ENCODE measurements at places on chromosomes 6 and 20.

DNA sequence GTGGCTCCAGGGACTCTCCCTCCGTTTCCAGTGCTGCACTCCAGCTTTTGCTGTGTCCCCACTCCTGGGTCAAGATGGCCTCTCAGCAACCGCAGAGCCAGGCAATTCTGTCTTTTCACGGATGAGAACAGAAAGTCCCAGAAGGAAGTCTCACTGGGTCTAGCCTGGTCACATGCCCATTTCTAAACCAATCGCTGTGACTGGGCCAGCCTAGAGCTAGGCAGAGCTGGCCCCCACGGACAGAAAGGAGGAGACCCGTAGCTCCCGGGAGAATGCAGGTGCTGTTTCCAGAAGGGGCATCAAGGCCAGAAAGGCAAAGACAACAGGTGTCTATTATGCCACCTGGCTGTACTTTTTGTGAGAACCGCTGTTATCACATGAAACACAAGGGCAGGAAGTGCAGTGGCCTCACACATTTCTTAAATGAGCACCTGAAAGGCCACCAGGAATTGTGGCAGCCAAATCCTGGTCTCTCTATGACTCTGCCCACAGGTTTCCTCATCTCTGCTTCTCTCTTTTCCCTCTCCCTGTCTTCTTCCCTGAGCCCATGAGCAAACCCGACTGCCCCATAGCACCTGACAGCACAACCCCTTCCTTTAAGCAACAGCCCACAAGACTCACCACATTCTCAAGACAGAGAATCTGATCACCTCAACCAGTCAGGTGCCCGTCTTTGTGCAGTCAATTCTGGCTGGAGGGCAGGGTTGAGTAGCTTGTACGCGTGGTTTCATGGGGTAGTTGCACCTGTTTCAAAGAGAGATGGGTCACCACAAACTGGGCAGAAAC is 37.1 kb upstream of the B4GALT5 start:
- no peak for DNase-seq

GRCh38 chr6:135002229-135002844 is 52.3 kb downstream of the HBS1L start:
- no peak for DNase-seq

GRCh38 chr20:15862178-15862577 is 711.1 kb downstream of the KIF16B start:
- DNase-seq, result no peak

GRCh38 chr6:89282749-89283148 is 32.4 kb downstream of the GABRR2 start:
- no peak for DNase-seq

DNA sequence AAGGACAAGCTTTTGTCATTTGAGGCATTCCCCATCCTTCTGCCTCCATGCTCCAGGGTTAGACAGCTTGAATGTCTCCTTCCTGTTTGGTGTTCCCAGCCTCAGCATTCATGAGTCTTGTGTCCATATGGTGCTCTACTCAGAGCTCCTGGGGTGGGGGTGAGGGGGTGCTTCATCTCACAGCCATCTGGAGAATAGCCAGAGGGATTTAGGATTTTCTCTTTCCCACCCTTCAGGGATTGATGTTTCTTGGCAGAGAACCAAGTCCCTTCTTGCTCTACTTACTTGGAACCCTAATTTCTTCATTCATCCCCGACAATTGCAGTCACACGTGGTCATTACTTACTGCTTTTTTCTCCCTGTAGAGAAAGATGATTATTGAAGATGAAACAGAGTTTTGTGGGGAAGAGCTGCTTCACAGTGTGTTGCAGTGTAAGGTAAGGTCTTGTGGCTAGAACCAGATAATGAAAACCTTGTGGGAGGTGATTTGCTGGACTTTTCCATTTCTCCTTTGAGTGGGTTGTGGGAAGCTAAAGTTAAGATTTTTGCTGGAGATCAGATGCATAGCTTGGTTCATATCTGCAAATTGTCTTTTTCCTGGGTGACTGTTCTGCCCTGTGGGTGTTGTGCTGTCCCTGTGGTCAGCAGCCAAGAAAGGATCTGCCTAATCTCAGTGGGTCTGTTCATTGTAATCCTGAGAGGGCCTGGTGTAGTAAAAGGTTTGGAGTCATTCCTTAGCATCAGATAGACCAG is 18.6 kb downstream of the CMTR1 start:
- no peak for DNase-seq

GRCh38 chr6:46104209-46104608 is 25.6 kb upstream of the ENPP4 start:
- peak; percentile 26 for DNase-seq

DNA sequence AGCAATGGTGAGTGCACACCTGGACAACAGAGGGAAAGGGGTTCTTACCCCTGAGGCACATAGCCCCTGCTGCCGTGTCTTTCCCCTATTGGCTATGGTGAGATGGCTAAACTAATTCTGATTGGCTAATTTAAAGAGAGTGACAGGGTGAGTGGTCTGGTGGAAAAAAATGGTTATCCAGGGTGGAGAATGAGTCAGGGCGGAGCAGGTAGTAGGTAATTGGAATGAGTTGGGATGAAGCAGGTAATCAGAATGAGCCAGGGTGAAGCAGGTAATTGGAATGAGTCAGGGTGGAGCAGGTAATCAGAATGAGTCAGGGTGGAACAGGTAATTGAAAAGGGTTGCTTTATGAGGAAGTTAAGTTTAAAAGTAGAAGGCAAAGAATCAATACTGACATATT is 200.3 kb downstream of the EYA4 start:
- DNase-seq, result no peak

GRCh38 chr6:85911067-85911466 is 268.4 kb upstream of the SYNCRIP start:
- no peak for DNase-seq

DNA sequence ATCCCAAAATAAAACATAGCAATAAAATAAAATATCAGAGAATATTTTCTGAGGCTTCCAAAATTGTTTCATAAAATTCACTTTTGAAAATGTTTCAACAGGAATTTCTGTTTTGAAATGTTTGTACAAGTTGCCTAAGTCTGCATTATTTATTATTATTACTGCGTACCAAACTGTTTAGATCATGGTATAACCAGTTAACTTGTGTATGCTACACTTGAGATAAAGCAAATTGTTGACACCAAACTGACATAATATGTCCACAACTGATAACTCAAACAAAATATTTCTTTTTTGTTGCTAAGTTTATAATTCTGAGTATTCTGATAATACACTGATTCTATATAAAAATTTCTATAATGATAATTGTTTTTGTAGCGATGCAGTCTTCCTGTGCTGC is 531.8 kb upstream of the EYS start:
- no peak for DNase-seq

- no peak for DNase-seq
Measured at GRCh38 chr6:12602951-12603672, 113.5 kb upstream of the PHACTR1 start.

DNA sequence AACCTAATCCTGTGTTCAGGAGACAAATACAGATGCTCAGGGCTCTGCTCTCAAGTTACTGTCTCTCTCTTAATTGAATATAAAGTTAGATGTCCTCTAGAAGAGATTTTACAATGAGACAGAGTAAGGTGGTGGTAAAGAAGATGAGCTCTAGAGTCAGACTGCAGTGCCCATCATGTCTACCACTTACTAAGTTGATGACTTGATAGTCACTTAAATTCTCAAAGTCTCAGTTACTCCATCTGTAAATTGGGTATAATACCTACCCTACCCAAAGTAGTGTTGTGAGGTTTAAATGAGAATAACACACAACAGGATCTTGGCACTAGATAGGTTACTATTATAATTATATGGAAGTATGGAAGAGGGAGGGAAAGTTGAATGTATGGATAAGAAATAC is 1.6 kb downstream of the DHX35 start:
- no peak for DNase-seq

DNA sequence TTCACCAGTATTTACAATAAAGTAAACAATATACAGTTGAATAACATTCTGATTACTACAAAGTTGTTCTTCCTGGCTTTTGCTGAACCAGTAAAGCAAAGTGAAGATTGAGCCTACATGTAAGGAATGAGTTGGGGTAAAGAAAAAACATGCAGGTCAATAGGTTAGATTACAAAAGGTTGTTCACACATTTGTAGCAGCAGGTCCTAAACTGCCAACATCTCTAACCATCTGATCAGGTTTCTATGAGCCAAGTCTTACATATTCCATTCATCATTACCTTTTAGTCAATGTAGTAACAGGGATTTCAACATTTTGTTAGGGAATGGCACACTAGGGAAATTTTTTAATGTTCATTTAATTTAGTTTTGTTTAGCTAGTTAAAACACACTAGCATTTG is 9.3 kb upstream of the CALHM6 start:
- DNase-seq, result no peak

- no peak for DNase-seq
Measured at GRCh38 chr6:120005292-120005976, 655.9 kb upstream of the MAN1A1 start.

GRCh38 chr6:34148631-34149451 is 3.0 kb upstream of the GRM4 start:
- peak; percentile 13 for DNase-seq

- DNase-seq, result peak; percentile 22
Measured at GRCh38 chr6:117034971-117035370, 157.9 kb downstream of the RFX6 start.

GRCh38 chr6:127762284-127762683 is 138.6 kb downstream of the THEMIS start:
- no peak for DNase-seq

DNA sequence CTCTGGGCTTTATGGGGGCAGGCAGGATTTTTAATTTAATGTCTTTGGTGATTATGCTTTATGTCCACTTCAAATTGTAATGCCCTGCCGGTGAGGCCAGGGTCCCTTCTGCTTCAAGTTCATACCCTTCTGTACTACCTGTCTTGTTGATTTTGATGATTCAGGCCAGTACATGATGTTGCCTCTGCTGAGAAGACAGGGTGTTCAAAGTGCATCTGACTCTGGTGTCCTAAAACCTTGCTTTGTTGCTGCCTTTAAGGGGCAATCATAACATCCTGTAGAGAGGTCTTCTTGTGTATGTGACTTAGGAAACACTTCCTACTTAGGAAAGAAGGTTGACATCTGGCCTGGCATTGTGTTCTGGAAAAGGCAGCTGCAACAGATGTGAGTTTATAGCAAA is 113.2 kb downstream of the TMEM170B start:
- no peak for DNase-seq

- peak; percentile 70 for DNase-seq
Measured at GRCh38 chr6:85111481-85112011, 338.3 kb upstream of the NT5E start.

- no peak for DNase-seq
Measured at GRCh38 chr6:10584607-10585006, 63.5 kb downstream of the GCNT2 start.

DNA sequence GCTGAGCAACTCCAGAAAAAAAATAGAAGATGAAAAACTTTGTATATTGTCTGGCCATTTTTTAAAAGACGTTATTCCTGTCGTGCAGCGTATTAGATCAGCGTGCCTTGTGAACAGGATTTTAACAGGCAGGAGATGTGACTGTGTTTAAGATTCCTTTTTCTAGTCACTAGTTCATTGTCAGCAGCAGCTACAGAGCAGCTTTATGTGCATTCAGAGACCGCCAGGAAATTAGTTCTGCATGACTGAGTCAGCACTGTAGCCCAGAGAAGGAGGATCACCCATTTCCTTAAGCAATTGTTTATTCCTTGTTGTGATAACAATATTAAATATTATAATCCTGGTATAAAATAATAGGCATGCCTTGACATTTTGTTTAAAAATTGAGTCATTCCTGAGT is 75.4 kb upstream of the ADGRB3 start:
- no peak for DNase-seq

- no peak for DNase-seq
Measured at GRCh38 chr6:5292154-5292553, 30.8 kb downstream of the FARS2 start.

DNA sequence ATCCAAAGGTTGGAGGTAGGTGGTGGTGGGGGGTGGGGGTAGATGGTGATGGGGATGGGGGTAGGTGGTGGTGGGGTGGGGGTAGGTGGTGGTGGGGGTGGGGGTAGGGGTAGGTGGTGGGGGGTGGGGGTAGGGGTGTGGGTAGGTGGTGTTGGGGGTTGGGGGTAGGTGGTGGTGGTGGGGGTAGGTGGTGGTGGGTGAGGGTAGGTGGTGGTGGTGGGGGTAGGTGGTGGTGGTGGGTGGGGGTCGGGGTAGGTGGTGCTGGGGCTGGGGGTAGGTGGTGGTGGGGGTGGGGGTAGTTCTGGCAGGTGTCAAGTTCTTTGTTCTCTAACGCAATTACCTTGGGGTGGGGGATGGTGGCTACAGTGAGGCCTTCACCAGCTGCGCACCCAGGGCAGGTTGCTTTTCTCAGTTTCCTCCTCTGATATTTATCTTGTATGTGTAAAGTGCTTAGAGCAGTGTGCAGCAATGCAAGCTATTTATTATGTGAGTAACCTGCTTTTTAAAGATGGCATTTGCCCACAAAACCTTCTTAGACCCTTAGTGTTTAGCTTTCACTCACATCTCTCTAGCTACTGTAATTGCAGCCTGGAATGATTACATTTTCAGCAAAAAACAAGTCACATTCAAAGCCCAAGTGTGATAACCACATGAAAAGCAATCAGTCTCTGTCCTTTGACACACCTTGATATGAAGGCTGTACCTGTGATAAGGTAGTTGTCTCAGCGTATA is 8.2 kb upstream of the CCDC167 start:
- DNase-seq, result no peak

DNA sequence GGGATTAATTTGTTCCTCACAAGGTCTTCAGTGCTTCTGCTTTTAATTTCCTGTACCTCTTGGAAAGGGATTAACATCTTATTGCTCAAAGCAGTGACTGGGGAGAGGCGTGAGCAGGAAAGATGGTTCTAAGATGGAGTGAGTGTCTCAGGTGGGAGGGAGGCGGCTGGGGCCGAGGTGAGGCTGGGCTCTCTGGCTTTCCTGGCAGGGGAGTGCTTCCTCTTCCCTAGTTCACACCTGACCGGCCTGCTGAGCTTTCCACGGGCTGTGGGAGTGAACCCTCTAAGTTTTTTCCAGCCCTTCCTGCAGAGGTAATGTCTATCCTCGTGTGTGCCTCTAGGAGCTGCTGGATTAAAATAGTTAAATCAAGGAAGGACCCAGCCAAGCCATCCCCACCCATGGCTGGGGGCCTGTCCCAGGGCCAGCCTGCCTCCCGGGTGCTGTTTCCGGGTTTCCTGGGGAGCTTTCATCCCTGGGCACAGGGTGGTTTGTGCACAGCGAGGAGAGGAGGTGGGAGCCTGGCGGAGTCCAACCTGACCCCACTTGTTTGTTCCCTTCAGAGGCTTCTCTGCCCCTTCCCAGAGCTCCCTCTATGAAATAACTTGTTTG is 179.1 kb downstream of the TFAP2C start:
- DNase-seq, result no peak

GRCh38 chr20:15022921-15023320 is 685.5 kb upstream of the FLRT3 start:
- DNase-seq, result no peak

- DNase-seq, result no peak
Measured at GRCh38 chr6:103107985-103108384, 1714.5 kb downstream of the GRIK2 start.

DNA sequence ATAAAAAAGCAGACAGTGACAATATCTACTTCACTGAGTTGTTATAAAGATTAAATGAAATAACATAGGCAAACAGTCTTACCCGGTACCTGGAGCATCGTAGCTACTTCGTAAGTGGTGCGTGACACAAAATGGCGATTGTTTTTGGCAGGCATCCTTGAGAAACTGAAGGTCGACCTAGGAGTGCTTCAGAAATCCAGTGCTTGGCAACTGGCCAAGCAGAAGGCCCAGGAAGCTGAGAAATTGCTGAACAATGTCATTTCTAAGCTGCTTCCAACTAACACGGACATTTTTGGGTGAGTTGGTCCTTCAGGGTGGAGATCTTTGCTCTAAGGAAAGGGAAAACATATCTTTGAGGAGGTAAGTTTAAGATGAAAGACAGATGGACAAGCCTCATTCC is 4.8 kb downstream of the BPIFA2 start:
- no peak for DNase-seq

- DNase-seq, result no peak
Measured at GRCh38 chr6:15285682-15286294, 39.9 kb downstream of the JARID2 start.
